ENCODE measurements at places on chromosomes 7 and 10. TPM values are rescaled to one million over a fixed set of nuclear protein-coding genes. Genes with fewer than 3 reads are reported as not detected.

The SLC26A3 gene
- total RNA-seq: 2.0 TPM

DNA sequence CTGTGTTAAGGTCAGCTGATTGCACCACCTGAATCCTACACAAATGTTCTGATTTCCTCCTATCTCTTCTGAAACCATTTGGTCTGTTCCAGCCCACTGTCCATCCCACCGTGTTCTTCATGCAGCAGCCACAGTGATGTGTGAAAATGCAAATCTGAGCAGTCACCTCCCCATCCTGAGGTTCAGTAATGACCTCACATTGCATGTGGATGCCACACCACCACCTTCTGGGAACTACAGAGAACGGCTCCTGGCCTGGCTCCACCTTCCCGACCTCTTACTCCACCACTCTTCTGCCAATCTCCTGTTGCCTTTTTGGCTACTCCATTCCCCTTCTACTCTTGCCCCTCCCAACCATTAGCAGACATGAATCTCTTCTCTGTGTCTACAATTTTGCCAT lies 244.4 kb downstream of the TNS3 start:
- H3K36me3 ChIP-seq: peaks cover 22% of the 10 kb centered on the region
- peaks cover 18% of the 10 kb centered on the region for H3K4me1 ChIP-seq
- no peaks in the 10 kb centered on the region for H3K27me3 ChIP-seq
- no peak overlapping the region for H3K27ac ChIP-seq

- peaks cover 4% of the 10 kb centered on the region for H3K36me3 ChIP-seq
- no peak for DNase-seq
- no peaks in the 10 kb centered on the region for H3K27me3 ChIP-seq
- no peak overlapping the region for H3K27ac ChIP-seq
Observed at GRCh38 chr10:51694086-51694768, 5.2 kb downstream of the CSTF2T start.

The PAX4 gene
- 23.6 TPM for total RNA-seq

The PITX3 gene
- total RNA-seq: not detected

DNA sequence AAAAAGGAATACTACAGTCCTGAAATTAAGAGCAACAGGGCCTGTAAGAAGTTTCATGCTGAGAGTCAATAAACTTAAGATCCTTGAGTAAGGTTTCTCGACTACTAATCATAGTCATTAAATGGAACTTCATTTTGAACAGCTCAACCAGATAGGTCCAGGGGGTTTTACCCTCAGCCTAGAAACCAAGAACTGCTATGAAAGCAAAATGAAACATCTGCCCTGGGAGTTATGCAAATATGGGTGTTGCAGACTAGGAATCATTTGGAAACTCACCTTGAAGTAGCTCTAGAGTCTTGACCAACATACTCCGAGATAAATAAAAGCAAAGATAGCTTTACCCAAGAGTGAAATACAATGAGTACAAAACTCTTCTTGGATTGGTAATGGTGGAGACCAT lies 128.0 kb downstream of the HGF start:
- H3K36me3 ChIP-seq: no peaks in the 10 kb centered on the region
- H3K4me3 ChIP-seq: no peak overlapping the region
- no peaks in the 10 kb centered on the region for H3K27me3 ChIP-seq
- peaks cover 5% of the 10 kb centered on the region for H3K4me1 ChIP-seq
- DNase-seq: no peak

All from progenitor cell of endocrine pancreas (in vitro differentiated cells).